ENCODE measurements at places on chromosomes 4 and X.

DNA sequence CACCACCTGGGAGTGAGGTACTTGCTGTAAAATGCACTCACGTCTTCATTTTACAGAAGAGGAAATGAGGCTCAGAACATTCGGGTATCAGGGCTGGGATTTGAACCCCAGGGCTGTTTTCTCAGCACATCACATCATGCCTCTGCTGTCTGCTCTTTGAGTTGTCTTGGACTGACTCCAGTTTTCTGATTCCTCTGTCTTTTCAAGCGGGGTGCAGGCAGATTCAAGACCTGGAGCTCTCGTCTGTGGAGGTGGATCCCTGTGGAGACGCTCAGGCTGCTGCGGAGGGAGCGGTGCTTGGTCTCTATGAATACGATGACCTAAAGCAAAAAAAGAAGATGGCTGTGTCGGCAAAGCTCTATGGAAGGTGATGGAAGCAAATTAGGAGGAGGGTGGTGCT, 6.3 kb downstream of the LAP3 start:
- DNase-seq, result no peak

- no peak for DNase-seq
Measured at GRCh38 chr4:38322714-38323113, 341.3 kb upstream of the KLF3 start.

DNA sequence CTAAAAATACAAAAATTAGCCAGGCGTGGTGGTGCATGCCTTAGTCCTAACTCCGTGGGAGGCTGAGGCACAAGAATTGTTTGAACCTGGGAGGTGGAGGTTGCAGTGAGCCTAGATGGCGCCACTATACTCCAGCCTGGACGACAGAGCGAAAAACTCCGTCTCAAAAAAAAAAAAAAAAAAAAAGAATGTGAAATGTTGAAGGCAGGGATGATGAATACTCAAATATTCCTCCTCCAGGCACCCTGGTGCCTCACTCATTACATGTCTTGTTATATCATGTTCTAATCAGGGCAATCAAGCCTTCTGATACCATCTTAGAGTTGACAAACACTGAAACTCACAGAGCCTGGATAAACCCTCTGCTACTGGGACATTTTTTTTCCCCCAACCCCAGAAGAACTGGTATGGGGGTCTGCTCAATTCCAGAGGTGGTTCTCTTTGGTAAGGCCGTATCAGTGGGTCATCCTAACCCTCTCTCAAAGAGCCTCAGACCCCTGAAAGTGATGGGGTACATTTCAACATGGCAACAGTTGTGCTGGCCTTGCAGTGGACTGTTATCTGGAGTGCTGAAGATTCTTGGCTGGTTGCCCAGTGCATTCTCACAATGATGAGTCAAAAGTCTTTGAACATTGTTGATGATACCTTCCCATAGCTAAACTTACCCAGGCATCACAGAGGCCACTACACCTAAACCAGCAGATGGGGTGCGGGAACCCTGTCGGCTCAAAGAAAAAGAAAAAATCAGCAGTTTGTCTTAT, 2.4 kb upstream of the SH3KBP1 start:
- DNase-seq, result no peak

GRCh38 chr4:82247171-82247570, 126.6 kb downstream of the HNRNPD start:
- no peak for DNase-seq

DNA sequence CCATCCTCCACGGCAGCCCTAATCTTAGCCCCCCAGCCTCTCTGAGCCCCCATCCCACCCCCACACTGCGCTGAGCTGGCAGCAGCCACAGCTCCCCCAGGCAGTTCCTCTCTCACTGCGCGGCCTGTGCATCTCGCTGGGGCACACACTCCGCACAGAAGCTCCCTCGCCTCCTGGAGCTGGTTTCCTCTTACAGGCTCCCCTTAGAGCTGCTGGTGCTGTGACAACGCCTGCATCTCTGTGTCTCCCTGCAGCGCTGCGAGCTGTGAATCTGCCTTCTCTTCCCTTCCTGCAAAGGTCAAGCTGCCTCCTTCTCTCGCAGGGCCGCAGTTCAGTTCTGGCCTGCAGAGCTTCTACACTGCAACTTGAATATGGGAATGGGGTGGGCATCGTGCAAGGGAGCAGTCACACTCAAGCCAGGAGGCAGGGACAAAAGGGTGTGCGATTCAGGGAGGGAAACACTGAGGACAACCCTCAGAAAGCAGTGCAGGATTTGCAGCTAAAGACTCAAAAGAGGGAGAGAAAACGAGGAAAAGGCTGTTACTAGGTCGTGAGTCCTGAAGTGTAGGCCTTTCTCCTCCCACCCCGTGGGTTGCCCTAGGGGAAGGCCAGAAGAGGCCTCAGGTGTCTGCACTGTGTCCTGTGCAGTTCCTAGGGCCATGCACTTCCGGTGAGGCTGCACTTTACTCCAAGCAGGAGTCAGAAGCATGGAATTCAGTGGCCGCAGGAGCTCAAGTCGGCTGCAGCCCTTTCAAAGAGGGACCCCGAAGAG, 87.0 kb downstream of the BCOR start:
- DNase-seq, result peak; percentile 19

GRCh38 chrX:47229427-47229826, 3.4 kb upstream of the USP11 start:
- no peak for DNase-seq

DNA sequence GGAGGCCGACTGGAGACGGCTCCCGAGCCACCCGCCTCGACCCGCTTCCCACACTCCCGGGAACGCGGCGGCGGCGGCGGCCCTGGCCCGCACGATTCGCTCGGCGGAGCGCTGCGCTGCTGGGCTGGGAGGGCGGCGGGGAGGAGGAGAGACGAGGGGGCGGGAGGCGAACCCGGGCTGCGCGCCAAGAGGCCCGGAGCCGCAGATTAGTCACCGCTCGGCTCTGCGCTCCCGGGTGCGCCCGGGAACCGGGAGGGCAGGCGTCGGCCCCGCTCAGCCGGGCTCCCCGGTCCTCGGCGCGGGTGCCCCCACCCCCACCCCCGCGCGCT, 11.2 kb upstream of the BCOR start:
- no peak for DNase-seq

DNA sequence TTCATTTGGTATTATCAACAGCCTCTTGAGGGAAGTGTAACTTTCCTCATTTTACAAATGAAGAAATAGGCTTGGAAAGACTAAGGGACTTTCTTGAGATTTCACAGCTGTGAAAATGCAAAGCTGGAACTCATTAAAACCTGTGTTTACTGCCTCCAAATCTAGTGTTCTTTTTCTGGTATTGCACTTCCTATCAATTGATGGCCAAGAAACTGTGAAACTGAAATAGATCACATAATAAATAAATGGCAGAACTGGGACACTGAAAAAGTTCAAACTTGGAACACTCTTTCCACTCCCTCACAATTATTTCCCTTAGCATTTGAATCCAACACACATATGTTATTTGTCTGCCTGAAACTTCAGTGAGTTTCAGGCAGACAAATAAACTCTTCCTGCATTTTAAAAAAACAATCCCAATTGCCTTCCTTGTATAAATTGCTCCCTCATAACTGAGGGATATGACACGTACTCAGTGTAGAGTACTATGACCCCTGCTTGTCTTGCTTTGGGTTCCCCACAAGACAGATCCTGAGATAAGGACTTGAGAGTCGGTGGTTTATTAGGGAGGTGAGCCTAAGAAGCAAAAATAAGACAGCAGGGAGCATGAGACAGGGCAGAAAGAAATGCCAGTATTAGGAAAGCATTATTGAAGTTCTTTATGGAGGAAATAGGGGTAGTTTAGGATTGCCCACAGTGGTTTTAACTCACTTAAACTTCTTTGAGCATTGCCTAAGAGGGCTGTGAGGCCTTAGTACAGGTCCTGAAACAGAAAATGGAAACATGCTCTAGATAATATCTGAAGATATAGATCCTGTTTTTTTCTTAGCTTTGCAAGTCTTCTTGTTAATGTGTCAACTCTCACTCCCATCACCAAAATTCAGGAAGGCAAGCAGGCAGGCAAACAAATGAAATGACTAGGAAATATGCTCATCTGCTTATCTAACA, 33.9 kb downstream of the RTL3 start:
- peak; percentile 2 for DNase-seq

GRCh38 chrX:115650449-115650848, 89.5 kb downstream of the PLS3 start:
- no peak for DNase-seq
